ENCODE measurements at places on chromosomes 4 and X. TPM values are rescaled to one million over a fixed set of nuclear protein-coding genes. Genes with fewer than 3 reads are reported as not detected.

Gene ANOS1
- polyA plus RNA-seq = 27.7 TPM

Gene ATRX
- polyA plus RNA-seq = 48.4 TPM

Gene CYSLTR1
- polyA plus RNA-seq = 8.4 TPM

Gene TMEM156
- 0.18 TPM for polyA plus RNA-seq

Gene THAP9
- polyA plus RNA-seq = 8.2 TPM

Gene TAPT1
- 34.6 TPM for polyA plus RNA-seq

Gene MAGEE1
- polyA plus RNA-seq = 2.6 TPM

Gene PARM1
- polyA plus RNA-seq = 53.1 TPM

Gene ASB12
- polyA plus RNA-seq = 33.8 TPM

Gene GAGE12G
- not detected for polyA plus RNA-seq

Gene CXorf38
- 6.5 TPM for polyA plus RNA-seq

Gene P2RY10
- polyA plus RNA-seq = 0.62 TPM

Gene MAGEC2
- polyA plus RNA-seq = not detected

Gene SORBS2
- polyA plus RNA-seq = 21.3 TPM

Gene PROM1
- polyA plus RNA-seq = 56.0 TPM

Gene STK32B
- 5.4 TPM for polyA plus RNA-seq

Measured in forelimb muscle (tissue), 1 donor.